ENCODE measurements at places on chromosomes 12 and 14.

- DNase-seq, result no peak
Measured at GRCh38 chr12:752695-753610, 574 bp downstream of the WNK1 start.

GRCh38 chr12:106130474-106131113 is 8.2 kb downstream of the NUAK1 start:
- no peak for DNase-seq

DNA sequence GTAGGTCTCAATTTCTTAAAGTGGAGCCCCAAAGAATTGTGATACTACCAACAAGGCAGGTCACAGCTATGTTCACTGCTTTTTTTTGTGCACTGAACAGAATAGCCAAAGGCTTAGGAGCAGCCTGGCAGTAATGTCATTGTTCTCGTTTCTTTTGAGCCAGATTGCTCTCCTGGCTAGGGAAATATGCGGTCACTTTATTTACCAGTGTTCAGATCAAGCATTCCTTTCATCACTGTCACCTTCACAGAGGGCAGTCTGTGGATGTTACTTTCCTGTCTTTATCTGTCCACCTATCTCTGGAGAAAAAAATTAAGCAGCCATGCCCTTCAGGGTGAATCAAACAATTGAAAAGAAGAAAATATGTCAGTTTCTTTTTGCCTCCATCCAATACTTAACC is 159.6 kb downstream of the BTG1 start:
- no peak for DNase-seq

GRCh38 chr12:107622001-107622400 is 63.6 kb upstream of the PWP1 start:
- peak; percentile 6 for DNase-seq

DNA sequence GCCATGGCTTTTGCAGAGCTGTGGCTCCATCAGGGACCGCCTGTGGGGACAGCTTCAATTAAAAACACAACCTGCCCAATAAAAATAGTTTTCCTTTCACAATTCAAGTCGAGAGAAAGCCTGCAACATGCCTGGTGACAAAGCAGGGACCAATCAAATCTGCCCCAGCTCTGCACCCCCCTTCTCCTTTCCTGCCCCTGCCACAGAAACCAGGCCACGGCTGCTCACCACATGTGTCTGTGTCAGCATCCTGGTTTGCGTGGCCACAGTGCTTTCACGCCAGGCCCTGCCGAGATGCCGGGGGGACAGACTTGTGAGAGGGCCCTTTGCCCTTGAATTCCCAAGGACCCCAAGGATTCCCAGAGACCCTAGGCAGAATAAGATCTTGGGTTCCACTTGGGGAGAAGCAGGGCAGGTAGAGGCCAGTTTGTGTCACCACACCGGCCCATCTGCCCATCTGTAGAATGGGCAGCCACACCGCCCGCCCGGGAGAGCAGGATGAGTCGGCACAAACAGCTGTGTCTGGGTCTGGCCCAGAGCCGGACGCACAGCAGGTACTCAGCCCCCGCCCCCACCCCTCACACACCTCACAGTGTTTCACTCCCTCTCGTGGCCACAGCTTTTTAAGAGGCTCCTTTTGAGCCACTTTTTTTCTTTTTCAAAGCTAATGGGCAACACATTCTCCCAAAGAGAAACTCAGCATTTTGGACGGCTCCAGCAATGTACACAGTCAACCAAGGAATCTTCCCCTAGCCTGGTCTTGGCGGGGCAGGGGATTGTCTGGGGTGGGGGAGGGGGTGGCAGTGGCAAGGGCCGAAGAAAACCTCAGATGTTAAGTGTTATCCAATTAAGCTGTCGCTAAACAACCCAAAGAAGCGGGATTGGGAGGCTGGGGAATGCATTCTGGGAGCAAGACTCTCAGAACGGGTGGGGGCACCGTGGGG is 41.5 kb downstream of the BCL11B start:
- DNase-seq, result no peak

- DNase-seq, result no peak
Measured at GRCh38 chr12:113116875-113117274, 18.7 kb downstream of the RASAL1 start.

GRCh38 chr14:77031759-77032490 is 3.4 kb upstream of the IRF2BPL start:
- no peak for DNase-seq

DNA sequence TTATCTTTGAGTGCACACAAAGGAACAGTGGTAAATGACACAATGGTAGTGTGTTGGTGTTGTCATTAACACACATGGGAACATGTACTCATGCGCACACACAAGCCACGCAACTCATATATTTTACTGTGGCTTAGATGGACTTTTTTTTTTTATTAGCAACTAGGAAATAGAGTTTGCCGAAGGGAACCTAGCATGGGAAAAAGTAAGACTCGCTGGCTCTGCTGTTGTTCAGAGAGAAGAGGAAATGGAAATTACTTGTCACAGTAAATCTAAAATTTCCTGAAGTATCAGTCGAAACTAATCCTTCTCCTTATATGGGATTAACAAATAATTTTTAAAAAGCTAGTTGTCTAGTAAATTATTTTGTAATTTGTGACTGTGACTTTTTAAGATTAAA is 33.7 kb upstream of the IL22 start:
- DNase-seq, result no peak

GRCh38 chr12:118582863-118583262 is 206.5 kb downstream of the SUDS3 start:
- no peak for DNase-seq

DNA sequence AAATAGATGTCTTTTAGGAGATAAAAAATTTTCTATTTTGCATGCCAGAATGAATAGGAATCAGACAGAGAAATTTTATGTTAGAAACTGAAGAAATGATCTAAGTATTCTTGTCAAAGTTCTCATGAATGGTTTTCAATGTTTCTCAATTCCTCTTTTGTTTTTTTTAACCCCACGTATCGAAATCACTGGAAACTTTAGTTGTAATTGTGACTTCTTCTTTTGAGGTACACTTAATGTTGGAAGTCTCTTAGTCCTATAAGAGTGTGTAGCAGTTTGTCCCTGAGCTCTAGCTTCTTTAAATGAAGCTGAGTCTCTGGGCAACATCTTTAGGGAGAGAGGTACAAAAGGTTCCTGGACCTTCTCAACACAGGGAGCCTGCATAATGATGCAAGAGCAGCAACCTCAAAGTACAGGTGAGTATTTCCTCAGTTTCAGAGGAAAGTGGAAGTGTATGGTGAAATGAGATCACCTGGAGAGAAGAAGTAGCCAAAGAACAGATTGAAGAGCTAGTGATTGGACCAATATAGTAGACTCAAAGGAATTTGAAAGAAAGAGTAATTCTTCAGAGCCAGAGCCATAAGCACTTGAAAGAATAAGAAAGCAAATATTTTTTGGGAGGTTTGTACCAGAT is at the start of gene CLEC6A:
CLEC6A (plus strand) TSS at position 236 of the 634 bp plus-strand sequence; CDS start at position 386, 150 bp downstream.
- DNase-seq, result no peak

- DNase-seq, result no peak
Measured at GRCh38 chr12:5898874-5899273, 46.2 kb downstream of the ANO2 start.

DNA sequence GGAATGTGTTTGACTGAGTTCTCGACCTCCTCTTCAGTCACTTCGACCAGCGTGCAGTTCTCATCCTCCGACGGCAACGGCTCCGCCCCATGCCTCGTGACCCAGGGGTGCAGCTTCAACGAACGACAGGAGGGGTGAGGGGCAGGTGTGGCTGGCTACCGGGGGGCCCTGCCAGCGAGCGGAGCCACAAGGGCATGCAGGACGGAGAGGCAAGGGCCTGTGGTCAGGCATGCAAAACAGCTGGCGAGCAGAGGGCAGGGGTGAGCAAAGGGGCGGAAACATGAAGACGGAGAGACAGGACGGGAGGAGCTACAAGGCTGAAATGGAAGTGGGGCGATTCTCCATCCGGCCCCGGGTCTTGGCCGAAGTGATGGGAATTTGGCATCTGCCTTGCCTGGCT is 38.7 kb downstream of the P2RX4 start:
- no peak for DNase-seq

DNA sequence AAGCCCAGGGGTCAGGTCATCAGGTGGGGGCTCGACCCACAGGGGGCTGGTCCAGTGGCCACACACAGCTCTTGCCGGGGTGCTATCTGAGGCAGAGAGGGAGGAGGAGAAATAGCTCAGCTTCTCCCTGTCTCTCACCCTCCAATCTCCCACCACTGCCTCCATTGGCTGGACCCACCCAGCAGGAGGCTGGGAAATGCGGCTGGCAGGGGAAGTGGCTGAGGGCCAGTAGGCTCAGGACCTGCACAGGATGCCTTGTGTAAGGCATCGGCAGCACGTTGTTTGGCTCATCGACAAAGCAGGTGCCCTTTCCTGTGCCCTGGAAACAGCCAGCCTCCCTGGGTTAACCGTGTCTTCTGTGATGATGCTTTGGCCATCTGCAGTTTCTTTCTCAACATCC is 58.8 kb upstream of the SLC24A4 start:
- no peak for DNase-seq

DNA sequence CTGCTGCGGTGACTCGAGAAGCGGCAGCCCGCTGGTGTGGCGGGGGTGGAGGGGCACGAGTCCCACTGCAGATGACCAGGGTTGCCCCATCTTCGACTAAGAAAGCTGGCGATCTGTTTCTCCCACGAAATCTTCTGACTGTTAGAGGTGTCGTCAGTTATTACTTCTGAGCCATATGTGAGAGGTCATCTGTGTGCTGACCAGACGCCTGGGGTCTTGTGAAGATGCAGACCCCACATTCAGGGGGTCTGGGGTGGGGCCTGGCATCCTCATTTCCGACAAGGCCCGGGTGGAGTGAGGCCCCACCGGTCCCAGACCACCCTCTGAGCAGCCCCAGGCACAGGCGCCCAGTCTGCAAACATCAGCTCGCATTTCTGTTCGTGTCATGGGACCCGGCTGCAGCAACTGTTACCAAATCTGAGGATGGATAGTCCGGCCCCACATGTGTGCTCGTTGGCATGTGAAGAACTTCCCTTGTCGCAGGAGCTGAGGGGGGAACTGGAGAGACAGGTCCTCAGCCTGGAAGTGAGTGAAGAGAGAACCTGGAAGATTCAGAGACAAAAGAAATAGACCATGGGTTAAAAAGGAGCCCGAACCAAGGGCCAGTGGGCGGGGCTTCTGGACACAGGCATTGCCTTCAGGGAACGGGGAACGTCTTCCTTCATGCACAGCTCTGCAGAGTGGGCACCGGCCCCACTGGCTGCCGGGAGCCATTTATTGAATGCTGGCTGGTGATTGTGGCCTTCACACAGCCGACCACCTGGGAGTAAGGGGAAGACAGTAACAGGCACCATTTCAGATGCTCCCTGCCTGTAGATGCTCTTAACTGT is 135.2 kb downstream of the ADGRD1 start:
- DNase-seq, result no peak

DNA sequence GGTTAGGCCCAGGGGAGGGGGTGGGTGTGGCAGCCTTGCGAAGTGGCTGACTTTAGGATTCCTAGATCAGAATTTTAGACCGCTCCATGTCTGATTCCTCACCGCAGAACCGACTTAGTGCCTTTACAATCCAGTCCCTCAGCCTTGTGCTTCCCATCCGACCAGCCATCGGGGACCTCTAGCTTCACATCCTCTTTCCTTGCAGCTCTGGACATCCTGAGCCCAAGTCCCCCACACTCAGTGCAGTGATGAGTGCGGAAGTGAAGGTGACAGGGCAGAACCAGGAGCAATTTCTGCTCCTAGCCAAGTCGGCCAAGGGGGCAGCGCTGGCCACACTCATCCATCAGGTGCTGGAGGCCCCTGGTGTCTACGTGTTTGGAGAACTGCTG is 557 bp downstream of the COPS7A start:
- DNase-seq, result peak; percentile 10

GRCh38 chr12:11836282-11837151 is 187.0 kb downstream of the ETV6 start:
- no peak for DNase-seq

- no peak for DNase-seq
Measured at GRCh38 chr12:68406134-68406576, 74.0 kb upstream of the MDM1 start.

- no peak for DNase-seq
Measured at GRCh38 chr14:41146391-41146790, 460.3 kb upstream of the LRFN5 start.

DNA sequence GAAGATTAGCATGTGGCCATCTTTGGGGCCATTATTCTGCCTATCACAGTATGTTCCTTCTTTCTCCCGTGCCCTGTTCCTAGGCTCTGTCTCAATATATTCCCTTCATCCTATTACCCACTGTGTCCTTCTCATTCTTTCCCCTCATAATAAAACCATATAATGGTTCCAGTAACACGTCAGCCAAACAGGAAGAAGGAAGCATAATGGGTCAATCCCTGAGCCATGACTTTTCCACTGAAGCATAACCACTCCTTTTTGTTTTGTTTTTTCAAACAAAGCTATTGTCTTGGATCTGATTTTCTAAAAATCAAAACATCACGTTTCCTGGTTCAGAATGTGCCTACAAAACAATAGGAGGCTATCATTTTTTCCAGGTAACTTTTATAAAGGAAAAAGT is 21.3 kb upstream of the RHOJ start:
- no peak for DNase-seq

- no peak for DNase-seq
Measured at GRCh38 chr12:108029051-108029835, 99.8 kb upstream of the WSCD2 start.

DNA sequence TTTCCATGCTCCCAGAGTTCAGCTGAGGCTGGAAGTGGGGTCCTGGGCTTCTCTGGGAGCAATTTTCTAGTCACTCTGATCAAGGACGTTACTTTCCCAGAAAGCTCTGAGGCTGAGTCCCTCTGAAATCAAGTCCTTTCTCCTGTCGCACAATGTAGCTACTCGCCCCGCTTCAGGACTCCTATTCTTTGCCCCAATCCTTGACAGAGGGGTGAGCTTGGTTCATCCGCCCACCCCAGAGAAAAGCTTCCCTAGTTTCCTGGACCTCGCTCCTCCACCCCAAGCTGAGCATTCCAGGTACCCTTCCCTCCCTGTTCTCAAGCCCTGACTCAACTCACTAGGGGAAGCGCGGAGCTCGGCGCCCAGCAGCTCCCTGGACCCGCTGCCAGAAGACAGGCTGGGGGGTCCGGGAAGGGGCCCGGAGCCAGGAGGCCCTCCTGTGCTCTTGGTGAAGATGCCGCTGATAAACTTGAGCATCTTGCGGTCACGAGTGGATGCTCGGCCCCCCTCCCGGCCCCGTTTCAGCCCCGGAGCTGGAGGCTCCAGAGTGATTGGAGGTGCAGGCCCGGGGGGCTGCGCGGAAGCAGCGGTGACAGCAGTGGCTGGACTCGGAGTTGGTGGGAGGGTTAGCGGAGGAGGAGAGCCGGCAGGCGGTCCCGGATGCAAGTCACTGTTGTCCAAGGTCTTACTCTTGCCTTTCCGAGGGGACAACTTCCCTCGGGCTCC is 1.6 kb downstream of the AGAP2 start:
- peak; percentile 55 for DNase-seq

GRCh38 chr12:34403706-34404376 is 381.5 kb downstream of the ALG10 start:
- DNase-seq, result no peak

- no peak for DNase-seq
Measured at GRCh38 chr14:85296456-85297210, 233.3 kb upstream of the FLRT2 start.

GRCh38 chr12:6343518-6343917 is 1.6 kb upstream of the TNFRSF1A start:
- DNase-seq, result no peak

All from NCI-H748 treated with DMSO at 0.1 percent for 48 hours (cell line).